ENCODE measurements at places on chromosomes 16 and 17. TPM values are rescaled to one million over a fixed set of nuclear protein-coding genes. Genes with fewer than 3 reads are reported as not detected.

DNA sequence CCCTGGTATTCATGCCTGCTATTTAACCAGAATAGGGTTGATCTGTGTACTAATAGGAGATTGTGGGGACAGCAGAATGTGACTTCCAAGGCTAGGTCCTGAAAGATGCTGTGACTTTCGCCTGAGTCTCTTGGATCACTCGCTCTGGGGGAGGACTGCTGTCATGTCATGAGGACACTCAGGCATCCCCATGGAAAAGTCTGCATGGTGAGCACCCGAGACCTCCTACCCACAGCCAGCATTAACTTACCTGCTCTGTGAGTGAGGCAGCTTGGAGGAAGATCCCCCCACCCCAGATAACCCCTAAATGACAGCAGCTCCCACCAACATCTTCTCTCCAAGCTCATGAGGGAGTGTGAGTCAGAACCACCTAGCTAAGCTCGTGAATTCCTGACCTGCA lies 30.3 kb upstream of the C16orf78 start:
- H3K36me3 ChIP-seq: no peaks in the 10 kb centered on the region
- no peak overlapping the region for H3K4me3 ChIP-seq
- H3K4me1 ChIP-seq: no peaks in the 10 kb centered on the region
- DNase-seq: no peak
- no peak overlapping the region for H3K27ac ChIP-seq
- H3K27me3 ChIP-seq: peaks cover 2% of the 10 kb centered on the region

- H3K36me3 ChIP-seq: peaks cover 48% of the 10 kb centered on the region
- H3K27me3 ChIP-seq: no peaks in the 10 kb centered on the region
- no peak overlapping the region for H3K27ac ChIP-seq
- H3K4me3 ChIP-seq: no peak overlapping the region
These were observed 26.8 kb downstream of the SGSM2 start for GRCh38 chr17:2363851-2364762.

GRCh38 chr16:28110074-28110473 lies 46.6 kb upstream of the GSG1L start:
- no peaks in the 10 kb centered on the region for H3K4me1 ChIP-seq
- no peak overlapping the region for H3K4me3 ChIP-seq
- peaks cover 74% of the 10 kb centered on the region for H3K36me3 ChIP-seq

DNA sequence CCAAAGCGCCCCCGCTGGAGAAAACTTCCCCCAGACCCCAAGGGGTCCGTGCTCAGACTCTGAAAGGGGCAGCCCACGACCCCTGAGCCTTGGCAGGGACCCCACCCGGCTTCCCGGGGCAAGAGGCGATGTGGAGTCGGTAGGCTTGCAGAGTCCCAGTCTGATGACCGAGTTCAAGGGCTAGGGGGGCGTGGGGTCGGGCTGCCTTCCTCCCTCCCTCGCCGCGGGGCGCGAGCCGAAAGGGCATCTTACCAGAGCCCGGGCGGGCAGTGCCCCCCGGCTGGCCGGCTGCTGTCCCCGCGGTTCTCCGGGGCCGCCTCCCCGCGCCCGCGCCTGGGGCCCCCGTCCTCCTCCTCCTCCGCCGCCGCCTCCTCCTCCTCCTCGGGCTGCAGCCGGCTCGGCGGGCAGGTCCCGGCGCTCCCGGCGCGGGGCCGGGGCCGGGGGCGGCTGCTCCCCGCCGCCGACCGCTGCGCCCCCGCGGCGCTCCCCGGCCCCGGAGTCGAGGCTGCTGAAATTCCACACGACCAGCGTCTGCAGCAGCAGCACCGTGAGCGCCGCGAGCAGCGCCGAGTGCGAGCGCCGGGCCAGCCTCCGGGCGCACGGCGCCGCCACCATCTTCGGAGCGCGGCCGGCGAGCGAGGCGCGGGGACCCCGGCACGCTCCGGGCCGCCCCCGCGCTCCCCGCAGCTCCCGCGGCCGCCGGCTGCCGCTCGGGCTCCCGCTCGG lies 415 bp downstream of the XYLT1 start:
- peak overlapping the region; percentile 61 for H3K4me3 ChIP-seq
- H3K36me3 ChIP-seq: no peaks in the 10 kb centered on the region
- DNase-seq: no peak
- H3K27ac ChIP-seq: no peak overlapping the region

DNA sequence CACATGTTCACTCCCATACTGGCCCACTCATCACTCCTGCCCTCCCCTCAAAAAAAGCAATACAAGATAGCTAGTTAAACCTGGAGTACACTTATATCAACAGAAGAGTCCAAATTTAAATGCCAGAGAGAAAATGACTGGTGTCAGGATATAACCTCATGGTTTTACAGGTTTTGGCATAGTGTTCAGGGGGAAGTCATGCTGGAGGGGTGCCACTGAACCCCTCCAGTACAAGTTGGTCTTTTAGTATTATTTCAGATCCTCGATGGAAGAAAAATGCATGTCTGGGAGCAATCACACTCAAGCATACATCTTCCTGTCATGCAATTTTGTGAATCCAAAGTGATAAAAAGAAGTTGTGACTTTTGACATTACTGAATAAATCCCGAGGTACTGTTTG lies 10.5 kb downstream of the NACA2 start:
- H3K4me3 ChIP-seq: no peak overlapping the region
- H3K4me1 ChIP-seq: no peaks in the 10 kb centered on the region
- H3K27ac ChIP-seq: no peak overlapping the region
- DNase-seq: no peak
- H3K36me3 ChIP-seq: no peaks in the 10 kb centered on the region

GRCh38 chr17:72164158-72164739 lies 43.4 kb downstream of the SOX9 start:
- no peak overlapping the region for H3K4me3 ChIP-seq
- no peaks in the 10 kb centered on the region for H3K36me3 ChIP-seq
- H3K27me3 ChIP-seq: no peaks in the 10 kb centered on the region
- H3K27ac ChIP-seq: no peak overlapping the region

DNA sequence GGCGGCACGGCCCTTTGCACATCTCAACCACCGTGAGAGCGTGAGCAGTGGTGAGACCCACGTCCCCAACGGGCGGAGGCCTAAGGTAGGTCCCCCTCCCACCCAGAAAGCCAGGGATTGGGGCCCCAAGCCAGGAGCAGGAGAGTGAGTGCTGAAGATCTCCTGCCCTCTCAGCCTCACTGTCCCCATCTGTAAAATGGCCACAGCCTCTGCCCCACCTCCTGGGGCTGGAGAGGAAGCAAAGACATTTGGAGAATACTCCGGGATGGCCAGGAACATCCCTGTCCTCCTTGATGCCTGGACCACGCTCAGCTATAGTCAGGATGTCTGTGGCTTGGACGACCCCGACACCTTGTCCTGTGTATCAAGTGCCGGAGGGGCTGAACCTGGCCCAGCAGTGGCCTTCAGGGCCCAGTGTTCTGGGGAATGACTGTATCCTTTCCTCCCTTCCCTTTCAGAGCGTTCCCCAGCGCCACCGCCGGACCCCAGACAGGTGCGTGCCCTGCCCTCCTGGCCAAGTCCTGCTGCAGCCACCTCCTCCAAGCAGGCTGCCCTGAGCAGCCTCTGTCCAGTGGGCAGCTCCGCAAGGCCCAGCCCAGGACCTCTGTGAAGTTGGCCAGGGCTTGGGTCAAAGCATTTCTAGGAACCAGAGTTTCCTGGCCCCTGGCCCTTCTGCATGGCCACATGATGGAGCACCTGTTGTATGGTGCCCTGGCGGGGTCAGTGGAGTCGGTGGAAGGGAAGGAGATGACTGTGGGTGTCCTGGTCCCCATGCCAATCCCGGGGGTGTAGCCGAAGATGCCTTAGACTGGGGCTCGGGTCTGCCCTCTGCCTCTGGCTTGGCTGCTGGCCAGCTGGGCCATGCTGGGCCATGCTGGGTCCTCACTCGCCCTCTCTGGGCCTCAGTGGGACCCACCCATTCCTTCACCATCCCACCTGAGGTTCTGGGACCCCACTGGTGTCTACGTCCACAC lies 38.4 kb downstream of the ADCY7 start:
- no peaks in the 10 kb centered on the region for H3K27me3 ChIP-seq
- H3K27ac ChIP-seq: no peak overlapping the region
- DNase-seq: no peak
- peaks cover 3% of the 10 kb centered on the region for H3K36me3 ChIP-seq
- no peak overlapping the region for H3K4me3 ChIP-seq
- H3K4me1 ChIP-seq: peaks cover 2% of the 10 kb centered on the region

- H3K4me1 ChIP-seq: peaks cover 10% of the 10 kb centered on the region
- H3K27me3 ChIP-seq: peaks cover 6% of the 10 kb centered on the region
- H3K27ac ChIP-seq: no peak overlapping the region
- DNase-seq: no peak
- H3K36me3 ChIP-seq: peaks cover 38% of the 10 kb centered on the region
- H3K4me3 ChIP-seq: no peak overlapping the region
These were observed 30.1 kb downstream of the GNPTG start for GRCh38 chr16:1381612-1382406.

DNA sequence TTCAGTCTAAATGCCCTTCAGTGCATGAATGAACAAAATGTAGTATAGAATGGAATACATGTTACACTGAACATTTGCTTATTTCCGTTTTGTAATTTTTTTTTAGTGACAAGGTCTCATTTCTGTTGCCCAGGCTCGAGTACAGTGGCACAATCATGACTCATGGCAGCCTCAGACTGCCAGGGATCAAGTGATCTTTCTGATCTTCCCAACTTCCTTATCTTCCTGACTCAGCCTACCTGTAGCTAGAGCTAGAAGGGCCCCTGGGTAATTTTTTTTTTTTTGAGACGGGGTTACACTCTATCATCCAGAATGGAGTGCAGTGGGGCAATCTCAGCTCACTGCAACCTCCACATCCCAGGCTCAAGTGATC lies 7.3 kb upstream of the SLX4 start:
- no peak overlapping the region for H3K27ac ChIP-seq
- DNase-seq: no peak
- H3K27me3 ChIP-seq: no peaks in the 10 kb centered on the region
- no peaks in the 10 kb centered on the region for H3K4me1 ChIP-seq

GRCh38 chr16:88195269-88195705 lies 187.5 kb upstream of the ZNF469 start:
- H3K27ac ChIP-seq: peak overlapping the region; percentile 82
- H3K36me3 ChIP-seq: no peaks in the 10 kb centered on the region
- H3K27me3 ChIP-seq: peaks cover 3% of the 10 kb centered on the region
- no peak for DNase-seq

GRCh38 chr17:54891176-54891821 lies 9.4 kb upstream of the TOM1L1 start:
- H3K27me3 ChIP-seq: no peaks in the 10 kb centered on the region
- H3K27ac ChIP-seq: no peak overlapping the region
- H3K4me1 ChIP-seq: no peaks in the 10 kb centered on the region
- no peaks in the 10 kb centered on the region for H3K36me3 ChIP-seq
- peak; percentile 82 for DNase-seq
- no peak overlapping the region for H3K4me3 ChIP-seq

DNA sequence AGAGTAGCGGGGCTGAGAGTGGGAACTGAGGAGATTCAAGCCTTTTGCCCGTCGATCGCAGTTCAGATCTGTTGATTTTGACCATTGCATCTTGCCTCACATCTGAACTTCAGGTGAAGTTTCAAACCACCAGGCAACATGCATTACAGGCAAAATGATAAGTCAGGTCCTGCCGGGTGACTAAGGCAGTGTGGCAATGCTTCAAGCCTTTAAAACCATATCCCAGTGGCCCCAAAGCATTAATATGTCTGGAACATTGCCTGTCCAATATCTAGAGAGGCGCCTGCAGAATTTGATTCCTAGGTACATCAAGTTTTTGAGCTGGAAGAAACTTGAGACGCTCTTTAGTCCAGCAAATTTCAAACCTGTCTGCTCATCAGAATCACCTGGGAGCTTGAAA lies 502.8 kb downstream of the MAF start:
- DNase-seq: no peak
- H3K36me3 ChIP-seq: no peaks in the 10 kb centered on the region
- no peak overlapping the region for H3K4me3 ChIP-seq
- no peak overlapping the region for H3K27ac ChIP-seq

GRCh38 chr17:72338304-72338703 lies 217.5 kb downstream of the SOX9 start:
- H3K27me3 ChIP-seq: peaks cover 24% of the 10 kb centered on the region
- peak overlapping the region; percentile 59 for H3K27ac ChIP-seq
- H3K36me3 ChIP-seq: no peaks in the 10 kb centered on the region

- peaks cover 16% of the 10 kb centered on the region for H3K36me3 ChIP-seq
- H3K4me1 ChIP-seq: peaks cover 61% of the 10 kb centered on the region
- no peak overlapping the region for H3K4me3 ChIP-seq
- H3K27ac ChIP-seq: no peak overlapping the region
These were observed 10.8 kb downstream of the SMTNL2 start for GRCh38 chr17:4594931-4595684.

GRCh38 chr16:79483336-79483735 lies 117.2 kb downstream of the MAF start:
- H3K4me1 ChIP-seq: peaks cover 12% of the 10 kb centered on the region
- no peak for DNase-seq
- H3K27ac ChIP-seq: no peak overlapping the region
- H3K36me3 ChIP-seq: no peaks in the 10 kb centered on the region
- H3K27me3 ChIP-seq: no peaks in the 10 kb centered on the region

DNA sequence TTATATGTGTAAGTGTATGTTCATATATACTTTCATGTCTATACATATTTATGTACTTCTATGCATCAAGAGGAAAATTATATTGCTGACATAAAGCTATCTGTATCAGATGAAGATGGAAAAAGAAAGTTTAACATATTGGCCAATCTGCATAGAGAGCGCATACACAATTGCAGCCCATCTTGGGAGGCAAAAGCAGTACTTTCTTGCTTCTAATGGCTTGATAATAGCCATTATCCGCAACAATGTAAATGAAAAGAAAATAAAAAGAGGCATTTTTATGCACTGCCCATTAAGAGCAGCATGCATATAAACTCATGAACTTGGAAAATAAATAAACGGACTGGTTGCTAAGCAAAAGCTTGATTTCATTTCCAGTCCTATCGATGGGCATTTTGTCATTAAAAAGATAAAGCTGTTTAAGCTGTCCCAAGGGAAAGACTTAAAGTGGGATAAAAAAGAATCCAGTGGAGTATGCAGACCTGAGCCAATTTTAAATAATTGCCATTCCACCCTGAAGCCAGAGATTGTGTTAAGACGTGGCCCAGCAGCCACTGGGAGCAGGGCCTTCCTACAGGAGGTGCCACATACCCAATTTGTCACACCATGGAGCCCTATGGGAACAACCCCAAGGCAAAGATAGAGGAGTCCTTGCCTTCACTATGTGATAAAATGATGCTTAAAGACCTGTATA lies 183.6 kb upstream of the CDH11 start:
- peaks cover 3% of the 10 kb centered on the region for H3K4me1 ChIP-seq
- H3K36me3 ChIP-seq: no peaks in the 10 kb centered on the region
- H3K27ac ChIP-seq: no peak overlapping the region
- H3K27me3 ChIP-seq: no peaks in the 10 kb centered on the region
- H3K4me3 ChIP-seq: no peak overlapping the region
- no peak for DNase-seq

DNA sequence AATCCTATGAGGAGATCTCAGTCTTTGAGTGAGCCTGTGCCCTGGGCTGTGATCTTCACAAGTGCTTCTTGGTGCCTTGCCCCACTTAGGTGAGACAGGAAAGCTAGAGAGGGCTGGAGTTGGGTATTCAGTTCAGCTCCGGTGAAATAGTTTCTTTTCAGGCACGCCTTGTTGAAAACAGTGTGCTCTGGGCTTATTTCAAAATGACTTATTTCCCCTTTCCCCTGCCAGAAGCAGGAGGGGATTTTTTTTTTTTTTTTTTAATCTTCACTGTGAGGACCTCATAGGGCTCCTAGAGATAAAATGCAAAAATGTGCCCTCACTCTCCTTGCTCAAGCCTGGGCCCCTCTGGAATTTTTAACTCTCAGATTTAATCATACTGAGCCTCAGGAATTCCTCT lies 27.2 kb downstream of the MOSMO start:
- no peak overlapping the region for H3K27ac ChIP-seq
- no peaks in the 10 kb centered on the region for H3K27me3 ChIP-seq
- H3K4me1 ChIP-seq: no peaks in the 10 kb centered on the region
- DNase-seq: no peak
- peaks cover 4% of the 10 kb centered on the region for H3K36me3 ChIP-seq

Gene ACE
- 5.1 TPM for total RNA-seq

Gene CSH2
- total RNA-seq: 8.5 TPM

Gene KRTAP9-2
- total RNA-seq: not detected

Gene PLLP
- total RNA-seq: 0.40 TPM

Gene LLGL1
- 18.3 TPM for total RNA-seq
